ENCODE measurements at places on chromosomes 4 and X.
A peak's percentile ranks its signal among the peaks of the same experiment; 100 is the strongest.

DNA sequence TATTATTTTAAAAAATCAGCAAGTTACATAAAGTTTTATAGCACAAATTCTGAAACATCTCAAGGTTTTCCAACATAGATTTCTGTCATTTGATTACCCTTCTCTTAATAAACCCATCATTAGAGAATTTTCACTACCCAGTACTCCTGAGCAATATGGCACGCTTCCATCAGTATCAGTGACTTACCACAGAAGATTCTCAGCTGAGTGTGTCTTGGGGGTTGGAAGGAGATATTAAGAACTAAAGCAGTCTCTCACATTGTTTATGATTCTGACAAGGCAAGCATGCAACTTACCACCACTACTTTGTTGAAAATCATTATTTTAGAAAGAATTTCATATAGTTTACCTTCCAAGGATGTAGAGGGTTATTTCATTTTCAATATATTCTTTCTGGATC, 67.7 kb downstream of the INPP4B start:
- DNase-seq, result no peak

DNA sequence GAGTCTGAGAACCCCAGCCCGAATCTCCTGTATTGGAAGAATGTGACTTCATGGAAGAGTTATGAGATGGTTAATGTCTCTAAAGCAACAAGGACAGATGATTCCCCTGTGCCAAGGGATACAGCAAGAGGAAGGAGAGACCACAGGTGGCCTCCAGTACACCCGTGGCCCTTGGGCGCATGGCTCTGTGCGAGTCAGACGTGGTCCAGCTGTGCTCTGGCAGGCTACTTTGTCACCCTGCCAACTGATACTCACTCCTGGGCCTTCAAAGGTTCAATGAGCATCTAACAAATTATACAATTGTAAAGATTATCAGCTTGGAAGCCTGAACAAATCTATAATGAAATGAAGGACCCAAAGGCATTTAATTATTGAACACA, 71.7 kb downstream of the NYX start:
- no peak for DNase-seq

GRCh38 chr4:90328558-90328957, 201.4 kb downstream of the CCSER1 start:
- no peak for DNase-seq

DNA sequence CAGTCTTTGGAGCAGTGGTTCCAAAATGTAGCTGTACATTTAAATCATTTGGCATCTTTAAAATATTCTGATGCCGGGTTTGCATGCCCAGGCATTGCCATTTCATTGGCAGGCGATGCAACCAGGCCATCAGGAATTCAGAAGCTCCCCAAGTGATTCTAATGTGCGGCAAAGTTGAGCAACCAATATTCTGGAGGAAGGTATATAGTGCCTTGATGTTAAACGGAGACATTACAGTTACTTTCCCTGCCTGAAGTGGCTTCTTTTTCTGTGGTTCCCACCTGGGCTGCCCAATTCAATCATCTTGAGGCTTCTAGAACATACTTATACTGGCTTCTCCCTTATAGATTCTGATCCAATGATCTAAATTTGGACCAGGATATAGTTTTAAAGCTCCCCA, 68.7 kb upstream of the PGM2 start:
- no peak for DNase-seq

- DNase-seq, result no peak
These were observed 52.0 kb upstream of the ATOH1 start for GRCh38 chr4:93776386-93777080.

GRCh38 chrX:102155806-102156179, at the start of gene BEX5:
BEX5 (minus strand) TSS chrX:102155977; CDS start chrX:102154265, 1,712 bp downstream.
- peak; percentile 20 for DNase-seq

DNA sequence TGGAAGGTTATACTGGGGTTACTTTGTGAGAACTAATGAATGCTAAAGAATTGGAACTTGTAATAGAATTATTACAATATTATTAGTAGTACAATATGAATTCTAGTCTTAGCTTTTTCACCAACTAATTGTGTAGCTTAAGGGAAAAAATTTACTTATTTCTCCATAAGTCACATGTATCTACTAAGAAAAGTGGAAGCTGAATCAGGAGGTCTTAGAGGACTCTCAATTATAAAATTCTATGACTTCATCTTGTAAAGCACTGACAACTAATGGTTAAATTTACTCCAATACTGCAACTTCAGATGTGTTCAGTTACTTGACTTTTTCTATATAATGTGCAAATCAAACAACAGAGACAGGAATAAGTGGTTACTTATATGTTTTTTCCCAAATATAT, 899 bp upstream of the TMPRSS11D start:
- no peak for DNase-seq

DNA sequence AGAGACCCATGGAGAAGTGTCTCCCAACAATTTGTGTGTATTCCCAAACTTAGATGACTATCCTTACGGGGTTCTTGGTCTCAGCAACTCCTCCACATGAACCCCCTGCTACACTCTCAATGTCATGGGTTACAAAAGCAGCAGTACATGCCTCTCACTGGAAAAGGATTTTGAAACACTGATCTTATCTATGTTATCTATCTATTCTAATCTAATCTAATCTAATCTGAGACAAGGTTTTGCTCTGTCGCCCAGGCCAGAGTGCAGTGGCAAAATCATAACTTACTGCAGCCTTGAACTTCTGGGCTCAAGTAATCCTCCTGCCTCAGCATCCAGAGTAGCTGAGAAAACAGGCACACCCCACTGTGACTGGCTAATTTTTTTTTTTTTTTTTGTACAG, 19.3 kb downstream of the TSPAN5 start:
- no peak for DNase-seq

DNA sequence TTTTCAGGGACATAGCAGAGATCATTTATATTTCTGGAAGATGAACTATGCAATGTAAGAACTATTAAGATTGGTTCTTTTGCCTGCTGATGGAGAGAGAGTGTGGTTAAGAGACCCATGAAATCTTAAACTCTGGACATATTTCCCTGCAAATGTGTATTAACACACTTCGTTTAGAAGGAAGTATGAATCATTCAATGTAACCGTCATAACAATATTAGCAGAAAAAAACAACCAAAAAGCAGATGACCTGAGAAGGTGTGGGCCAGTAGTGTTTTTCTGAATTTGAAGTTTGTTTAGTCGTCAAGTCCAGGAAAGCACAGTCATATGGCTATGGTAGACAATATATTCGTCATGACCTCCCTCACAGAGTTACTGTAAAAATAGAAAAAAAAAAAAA, 2.5 kb upstream of the TMPRSS11D start:
- DNase-seq, result no peak

DNA sequence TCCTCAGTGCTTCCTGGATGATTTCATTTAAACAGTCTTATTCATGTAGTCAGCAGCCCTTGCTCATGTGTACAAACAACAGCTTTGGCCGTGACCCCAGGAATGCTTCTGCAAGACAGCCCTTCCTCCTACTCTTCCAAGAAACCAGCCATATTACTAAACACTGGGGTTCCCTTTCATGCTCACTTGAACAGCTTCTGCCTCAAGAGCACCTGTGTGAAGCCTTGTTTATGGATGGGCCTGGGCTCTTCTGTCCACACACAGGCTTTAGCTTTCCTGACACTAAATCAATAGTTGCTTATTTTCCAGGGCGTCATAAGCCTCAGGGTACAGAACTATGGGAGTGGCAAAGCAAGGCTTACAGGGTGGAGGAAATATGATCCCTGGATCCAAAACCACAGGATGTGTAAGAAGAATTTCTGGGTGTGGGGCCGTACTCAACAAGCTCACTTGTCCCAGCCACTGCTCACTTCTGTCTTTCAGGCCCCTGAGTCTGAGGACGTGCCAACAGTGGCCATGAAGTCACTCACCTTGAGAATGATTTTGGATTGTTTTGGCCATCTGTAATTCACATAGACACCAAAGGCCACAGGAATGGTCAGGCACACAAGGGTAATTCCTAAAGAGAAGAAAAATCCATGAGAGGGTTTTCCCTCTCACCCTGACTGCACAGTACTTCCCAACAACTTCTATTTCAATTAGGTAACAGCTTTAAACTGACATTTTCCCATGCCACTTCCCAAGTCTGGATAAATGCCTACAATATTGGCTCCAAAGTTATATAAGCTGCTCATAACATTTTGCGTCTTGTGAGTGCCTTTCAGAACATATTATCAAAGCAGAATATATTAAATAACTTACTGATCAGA, 17.7 kb downstream of the SLC10A6 start:
- no peak for DNase-seq

GRCh38 chr4:176193126-176193525, 2.3 kb downstream of the SPATA4 start:
- no peak for DNase-seq

GRCh38 chr4:69782651-69783310, 22.4 kb upstream of the SULT1B1 start:
- DNase-seq, result no peak

DNA sequence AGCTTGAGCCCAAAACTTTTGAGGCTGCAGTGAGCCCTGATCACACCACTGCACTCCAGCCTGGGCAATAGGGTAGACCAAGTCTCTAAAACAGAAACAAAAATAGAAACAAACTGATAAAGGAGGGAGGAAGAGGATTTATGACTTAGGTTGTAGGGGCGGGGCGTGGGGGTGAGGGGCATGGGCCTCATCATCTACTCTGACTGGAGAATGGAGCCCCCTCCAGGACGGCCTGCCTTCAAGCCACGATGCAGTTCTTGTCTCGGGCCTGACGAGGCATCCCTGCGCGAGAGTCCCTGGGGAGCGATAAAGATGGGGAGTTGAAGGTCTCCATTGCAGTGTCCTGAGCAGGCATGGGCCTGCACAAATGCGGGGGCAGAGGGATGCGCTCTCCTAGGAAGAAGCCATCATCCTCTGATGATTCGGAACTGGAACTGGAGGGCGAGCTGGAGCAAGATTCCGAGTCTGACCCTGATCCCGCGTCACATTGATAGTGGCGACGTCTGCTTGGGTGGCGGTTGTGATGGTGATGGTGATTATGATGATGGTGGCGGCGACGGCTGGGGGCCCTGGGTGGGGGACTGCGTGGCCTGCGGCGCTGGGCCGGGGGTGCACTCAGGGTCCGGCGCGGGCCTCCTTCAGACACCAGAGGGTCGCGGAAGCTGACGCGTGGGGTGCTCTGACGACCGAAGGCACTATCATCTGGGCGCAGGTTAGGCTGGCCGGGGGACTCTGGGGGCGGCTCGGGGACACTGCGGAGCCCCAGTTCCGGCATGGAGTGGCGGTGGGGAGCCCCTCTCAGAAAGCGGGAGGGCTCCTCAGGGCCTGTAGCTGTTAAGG, 4.0 kb downstream of the PLP2 start:
- DNase-seq, result no peak

DNA sequence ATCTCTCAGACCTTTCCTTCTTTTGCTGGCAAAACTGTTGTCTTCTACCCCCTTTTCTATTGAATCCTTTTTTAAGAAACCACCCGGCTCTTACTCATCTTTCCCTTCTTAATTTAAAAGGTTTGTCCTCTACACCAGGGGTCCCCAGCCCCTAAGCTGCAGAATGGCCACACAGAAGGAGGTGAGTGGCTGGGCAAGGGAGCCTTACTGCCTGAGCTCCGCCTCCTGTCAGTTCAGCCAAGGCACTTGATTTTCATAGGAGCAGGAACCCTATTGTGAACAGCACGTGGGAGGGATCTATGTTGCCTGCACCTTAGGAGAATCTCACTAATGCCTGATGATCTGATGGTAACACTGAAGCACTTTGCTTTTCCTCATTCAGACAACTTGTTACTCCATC, 726.3 kb upstream of the INTU start:
- no peak for DNase-seq

- no peak for DNase-seq
These were observed 13.4 kb downstream of the EDA2R start for GRCh38 chrX:66625525-66625924.

GRCh38 chrX:79036157-79036880, 91.1 kb downstream of the P2RY10 start:
- no peak for DNase-seq

- DNase-seq, result no peak
These were observed 148.4 kb upstream of the SPRY1 start for GRCh38 chr4:123248085-123248659.

GRCh38 chr4:65943076-65943475, 272.8 kb upstream of the EPHA5 start:
- DNase-seq, result no peak

GRCh38 chrX:143455046-143455445, 62.2 kb downstream of the SPANXN3 start:
- DNase-seq, result no peak

DNA sequence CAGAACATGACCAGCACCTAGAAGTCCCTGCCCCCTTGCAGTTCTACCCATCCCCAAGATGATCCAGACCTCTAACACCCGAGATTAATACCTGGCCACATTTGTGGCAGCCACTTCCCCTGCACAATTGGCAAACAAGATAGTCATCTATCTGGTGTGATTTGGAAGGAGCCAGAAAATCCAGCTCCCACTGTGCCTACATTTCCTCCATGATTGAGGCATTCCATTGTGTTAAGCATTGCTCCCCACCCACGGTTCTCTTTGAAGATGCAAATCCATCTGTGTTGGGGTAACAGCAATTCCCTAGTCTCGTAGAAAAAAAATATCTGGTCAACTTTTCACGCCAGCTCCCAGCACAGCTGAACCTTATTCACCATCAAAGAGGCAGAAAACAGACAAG, 405.0 kb downstream of the BCOR start:
- no peak for DNase-seq

- no peak for DNase-seq
These were observed 61.6 kb downstream of the MAD2L1 start for GRCh38 chr4:120005076-120005475.

GRCh38 chr4:89294573-89295269, 12.9 kb downstream of the GPRIN3 start:
- no peak for DNase-seq

DNA sequence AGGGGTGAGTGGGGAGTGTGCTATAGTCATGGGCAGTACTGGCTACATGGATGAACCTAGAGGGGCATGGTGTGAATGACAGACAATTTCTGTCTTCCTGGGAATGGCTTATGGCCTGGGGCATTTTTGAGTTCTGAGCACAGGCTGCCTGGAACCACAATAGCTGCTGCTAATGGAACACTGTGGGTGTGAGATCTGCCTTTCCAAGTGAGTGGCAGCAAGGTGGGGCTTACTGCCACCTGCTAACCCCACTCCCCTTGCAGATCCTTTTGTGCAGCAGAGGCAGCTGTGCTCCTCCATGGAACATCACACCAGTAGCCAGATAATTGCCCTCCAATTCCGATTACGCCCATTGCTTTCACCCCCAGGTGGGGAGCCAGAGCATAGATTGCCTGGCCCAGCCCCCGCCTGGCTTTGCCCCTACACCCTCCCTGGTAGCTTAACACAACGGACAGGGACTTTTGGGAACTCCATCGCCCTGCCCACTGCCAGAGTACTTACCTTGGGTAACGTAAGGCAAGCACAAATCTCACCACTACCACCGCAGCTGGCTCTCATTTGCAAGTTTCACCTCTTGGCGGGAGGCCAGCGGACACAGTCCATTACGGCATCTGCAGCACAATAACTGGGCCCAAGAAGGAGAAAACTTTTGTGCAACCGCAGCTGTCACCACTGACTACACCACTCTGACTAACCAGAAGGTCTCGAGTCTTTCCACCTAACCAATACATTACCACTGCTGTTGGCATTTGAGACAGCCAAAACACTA, 421.2 kb upstream of the NWD2 start:
- no peak for DNase-seq

GRCh38 chrX:123988423-123989111, 27.1 kb downstream of the STAG2 start:
- DNase-seq, result no peak

Measured in activated CD8-positive, alpha-beta memory T cell treated with anti-CD3 and anti-CD28 coated beads for 1 hour (primary cell).